ENCODE measurements at places on chromosomes 3 and 15. TPM values are rescaled to one million over a fixed set of nuclear protein-coding genes. Genes with fewer than 3 reads are reported as not detected.
A peak's percentile ranks its signal among the peaks of the same experiment; 100 is the strongest.

GRCh38 chr15:77674327-77674726, 41.6 kb upstream of the LINGO1 start:
- no peak for DNase-seq

DNA sequence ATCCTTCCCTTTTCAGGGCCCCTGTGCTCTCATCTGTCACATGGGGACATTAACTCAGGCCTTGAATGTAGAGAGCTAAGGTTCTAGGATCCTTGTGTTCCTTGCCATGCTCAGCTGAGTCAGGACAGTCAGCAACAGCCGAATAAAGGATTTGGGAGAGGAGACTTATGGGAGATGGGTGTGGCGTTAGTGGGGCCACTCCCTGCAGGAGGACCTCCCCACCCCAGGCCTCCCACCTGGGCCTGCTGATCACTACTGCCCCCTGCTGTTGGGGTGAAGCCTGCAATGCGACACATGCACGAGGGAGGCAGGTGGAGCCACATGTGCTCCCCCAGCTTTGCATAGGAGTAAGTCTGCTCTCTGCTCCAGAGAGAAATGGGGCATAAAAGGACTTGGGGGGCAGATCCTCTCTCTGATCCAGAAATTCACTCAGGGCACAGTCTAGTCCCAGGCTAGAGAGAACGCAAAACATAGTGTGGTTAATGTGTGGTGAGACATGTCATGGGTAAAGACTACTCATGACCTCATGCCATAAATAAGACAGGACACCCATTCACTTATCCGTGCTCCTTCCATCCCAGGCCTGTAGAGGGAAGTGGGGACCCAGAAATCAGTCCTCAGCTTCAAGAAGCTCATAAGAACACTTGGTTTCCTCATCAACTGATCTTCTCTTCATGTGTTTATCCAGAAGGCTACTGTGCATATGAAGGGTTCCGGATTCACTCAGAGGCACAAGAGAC, 19.4 kb downstream of the RBP1 start:
- DNase-seq = no peak

DNA sequence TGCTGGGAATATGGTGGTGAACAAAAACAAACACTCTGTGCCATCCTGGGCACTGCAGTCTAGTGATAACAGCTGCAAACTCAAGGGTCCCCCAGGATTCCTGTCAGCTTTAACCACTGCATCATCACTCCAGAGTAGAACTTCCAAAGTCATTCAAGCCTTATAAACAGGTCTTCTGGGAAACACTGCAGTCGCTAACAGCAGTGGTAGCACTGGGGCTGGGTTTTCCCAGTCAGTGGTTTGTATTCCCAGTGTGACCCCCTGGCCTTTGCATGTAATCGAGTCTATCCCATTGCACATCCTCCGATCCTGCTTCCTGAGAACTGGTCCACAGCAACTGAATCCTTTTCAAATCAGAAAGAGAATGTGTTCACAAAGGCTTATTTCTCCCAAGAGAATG, 623.5 kb downstream of the EDEM1 start:
- DNase-seq = no peak

GRCh38 chr3:143654906-143655305, 193.4 kb downstream of the SLC9A9 start:
- DNase-seq = no peak

DNA sequence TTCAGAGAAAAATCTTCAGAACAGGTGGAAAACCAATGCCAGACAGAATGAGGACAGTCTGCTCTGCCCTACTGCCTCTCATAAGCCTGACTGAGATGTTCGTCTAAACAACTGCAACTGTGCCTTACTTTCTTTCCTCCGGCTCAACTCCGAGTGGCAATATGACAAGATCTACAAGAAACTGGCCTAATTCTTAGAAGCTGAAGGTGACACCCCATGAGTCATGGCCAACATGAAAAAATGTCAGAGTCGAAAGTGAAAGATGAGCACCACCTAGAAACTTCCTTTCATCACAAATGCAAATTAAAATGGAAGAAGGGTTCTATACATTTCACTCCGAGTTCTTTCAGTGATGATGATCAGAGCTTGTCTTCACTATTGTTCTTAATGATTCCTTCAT, 12.9 kb downstream of the PCYT1A start:
- DNase-seq = peak; percentile 46

DNA sequence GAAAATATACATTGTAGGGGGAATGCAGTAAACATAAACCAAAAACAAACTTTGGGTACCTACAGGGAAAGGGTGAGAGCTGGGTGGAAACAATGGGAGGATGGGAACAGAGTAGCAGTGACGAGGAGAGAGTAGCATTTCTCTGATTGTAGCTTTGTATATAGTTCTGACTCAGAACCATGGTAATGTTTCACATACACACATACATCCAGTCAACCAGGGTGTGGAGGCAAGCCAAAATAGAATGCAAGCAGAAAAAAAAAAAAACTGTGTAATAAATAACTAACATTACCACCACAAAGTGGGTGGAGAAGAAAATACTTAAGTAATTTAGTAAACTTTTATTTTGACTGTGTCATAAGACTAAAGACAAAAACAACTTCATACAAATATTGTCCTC, 27.2 kb downstream of the BCL2A1 start:
- DNase-seq = no peak

DNA sequence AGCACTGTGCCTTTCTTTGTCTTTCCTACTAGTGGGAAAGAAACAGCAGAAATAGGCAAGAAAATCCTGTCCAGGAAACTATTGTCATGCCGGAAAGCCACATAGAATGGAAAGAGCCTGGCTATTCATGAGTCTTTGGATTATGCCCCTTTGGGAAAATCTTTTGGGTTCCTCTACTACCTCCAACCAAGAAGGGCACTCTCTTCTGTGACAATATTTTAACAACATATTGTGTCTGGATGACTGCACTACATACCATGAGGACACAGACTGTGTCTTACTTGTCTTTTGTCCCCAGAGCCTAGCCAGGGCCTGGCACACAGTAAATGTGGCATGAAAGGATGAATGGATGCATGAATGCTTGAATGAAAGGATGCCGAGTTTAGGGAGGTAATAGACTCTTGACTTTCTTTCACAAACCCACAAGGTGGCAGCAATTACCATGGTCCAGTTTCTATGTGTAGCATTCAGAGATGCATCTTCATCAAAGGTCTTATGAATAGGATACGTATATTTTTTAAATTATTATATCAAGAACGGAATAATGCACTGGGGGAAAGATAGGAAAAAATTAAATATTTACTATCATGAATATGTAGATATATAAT, 30.3 kb downstream of the ARL14 start:
- DNase-seq = peak; percentile 53

DNA sequence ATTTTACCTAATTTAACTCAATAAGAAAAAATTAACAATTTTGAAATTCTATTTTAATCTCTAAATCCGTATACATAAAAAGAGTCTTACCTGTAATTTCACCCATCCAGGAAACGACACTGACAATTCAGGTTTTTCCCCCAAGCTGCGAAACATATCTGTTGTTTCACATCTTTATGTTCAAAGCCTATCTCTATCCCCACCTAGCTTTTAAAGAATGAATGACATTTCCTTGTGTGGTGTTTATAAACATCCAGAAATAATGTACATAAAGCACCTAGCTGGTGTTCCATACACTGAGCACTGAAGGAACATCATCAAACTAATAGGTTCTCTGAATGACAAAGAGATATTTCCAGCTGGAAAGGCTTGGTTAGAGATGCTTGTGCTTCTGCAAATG, 867.8 kb downstream of the SQOR start:
- no peak for DNase-seq

DNA sequence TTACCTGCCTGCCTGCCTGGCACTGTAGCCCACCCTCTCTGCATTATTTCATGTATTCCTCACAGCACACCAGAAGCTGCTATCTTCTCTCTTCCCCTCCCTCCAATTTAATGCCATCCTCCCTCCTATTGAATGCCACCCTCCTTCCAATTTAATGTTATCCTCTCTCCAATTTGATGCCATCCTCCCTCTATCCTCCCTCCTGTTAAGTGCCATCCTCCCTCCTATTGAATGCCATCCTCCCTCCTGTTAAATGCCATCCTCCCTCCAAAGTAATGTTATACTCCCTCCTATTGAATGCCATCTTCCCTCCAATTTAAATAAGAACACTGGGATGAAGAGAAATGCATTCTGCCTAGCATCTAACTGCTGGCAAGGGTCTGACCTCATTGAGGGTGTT, 11.1 kb downstream of the ATP10A start:
- DNase-seq = no peak

GRCh38 chr3:154829929-154830328, 250.2 kb upstream of the MME start:
- DNase-seq = no peak

DNA sequence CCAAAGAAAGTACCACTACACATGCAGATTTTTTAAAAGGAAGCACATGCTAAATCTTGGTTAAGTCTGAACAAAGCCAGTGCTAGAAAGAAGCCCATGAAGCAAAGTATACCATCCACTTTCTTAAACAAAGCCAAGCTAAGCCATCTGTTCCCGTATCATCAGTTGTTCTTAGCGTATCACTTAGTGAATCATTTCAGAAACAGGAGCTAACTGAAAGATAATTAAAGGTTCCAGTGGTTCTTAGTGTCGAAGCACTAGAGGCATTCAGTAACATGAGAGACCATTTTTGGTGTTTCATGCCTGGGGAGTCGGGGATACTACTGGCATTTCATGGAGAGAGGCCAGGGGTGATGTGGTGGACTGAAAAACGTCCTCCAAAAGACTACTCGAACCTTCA, 12.8 kb downstream of the UBXN7 start:
- DNase-seq = no peak

DNA sequence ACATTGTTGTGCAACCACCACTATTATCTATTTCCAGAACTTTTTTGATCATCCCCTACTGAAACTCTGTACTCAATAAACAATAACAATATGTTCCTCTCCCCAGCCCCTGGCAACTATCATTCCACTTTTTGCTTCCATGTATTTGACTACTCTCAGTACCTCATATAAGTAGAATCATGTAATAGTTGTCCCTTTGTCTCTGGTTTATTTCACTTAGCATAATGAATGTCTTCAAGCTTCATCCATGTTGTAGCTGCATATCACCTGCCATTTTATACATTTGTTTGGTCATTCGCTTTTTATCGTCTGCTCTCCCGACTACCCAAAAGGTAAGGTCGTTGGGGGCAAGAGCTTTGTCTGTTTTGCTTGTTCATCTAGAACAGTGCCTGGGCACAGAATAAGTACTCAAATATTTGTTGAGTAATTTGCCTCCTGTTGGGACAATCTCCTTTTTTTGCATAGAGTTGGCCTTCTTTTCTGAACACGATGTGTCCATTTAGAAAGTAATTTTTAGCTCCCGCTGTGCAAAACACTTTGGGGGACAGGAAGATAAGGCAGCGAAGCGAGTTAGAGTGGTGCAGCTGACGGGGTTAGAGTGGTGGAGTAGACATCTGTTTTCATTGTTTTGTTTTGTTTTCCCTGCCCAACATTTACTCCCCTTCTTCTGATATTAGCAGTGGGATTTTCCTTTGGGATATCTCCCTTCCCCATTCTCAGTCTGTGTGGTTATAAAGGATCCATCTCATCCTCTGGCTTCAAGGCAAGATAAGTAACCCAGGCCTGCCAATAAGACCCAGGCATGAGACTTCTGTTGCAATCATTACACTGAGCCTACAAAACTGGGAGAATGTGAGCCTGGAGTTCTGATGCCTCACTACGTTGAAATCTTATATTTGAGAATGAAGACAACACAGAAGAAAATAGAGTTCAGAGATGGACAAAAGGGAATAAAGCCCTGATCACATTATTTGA, 83.4 kb upstream of the RNU6-1 start:
- no peak for DNase-seq

DNA sequence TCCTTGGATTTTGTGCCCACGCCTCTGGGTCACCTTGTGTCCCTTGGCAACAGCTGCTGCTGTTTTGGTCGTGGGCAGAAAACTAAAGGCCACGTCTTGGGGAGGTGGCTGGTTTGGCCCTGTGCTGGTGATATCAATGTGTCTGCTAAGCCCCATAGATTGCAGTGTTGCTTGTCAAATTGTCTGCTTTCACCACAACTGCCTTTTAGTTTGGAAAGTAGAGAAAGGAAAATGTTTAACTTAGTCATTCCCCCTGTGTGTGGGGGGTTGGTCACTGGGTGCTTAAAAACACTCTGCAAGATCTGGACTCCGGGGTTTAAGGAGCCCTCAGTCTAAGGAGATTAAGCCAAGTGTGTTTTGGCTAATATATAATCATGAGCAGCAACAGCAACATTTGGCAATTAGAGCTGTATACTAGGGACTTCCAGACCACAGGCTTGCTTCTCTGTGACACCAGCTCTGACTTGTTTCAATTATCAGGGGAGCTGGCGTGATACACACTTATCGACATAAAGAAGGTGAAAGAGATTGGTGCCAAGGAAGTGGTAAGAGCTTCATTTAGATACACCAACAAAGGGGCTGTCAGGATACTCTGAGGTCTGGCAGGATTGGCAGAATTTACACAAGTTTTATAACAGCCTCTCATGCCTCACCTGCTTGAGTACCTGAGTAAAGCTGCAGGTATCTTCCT, 3.5 kb downstream of the SMAD3 start:
- no peak for DNase-seq

DNA sequence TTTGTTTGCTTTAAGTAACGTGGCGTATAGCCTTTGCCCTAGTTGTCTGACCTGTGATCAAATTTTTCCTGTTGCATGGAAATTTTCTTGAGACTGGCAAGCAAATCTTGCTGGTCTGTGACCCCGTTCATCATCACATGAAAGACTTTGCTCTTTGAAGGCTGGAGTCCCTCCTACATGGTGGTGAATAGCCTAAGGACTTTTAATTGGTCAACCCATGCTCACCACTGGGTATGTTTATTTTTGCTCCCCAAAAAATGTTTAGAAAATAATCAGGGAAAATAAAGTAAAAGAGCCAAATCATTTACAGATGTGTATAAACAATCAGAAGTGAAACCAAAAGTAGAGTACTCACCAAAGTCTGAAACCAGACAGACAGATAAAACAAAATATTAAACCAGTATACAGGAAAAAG, 1075.3 kb upstream of the ALCAM start:
- no peak for DNase-seq

GRCh38 chr15:59437817-59438624, at the start of gene FAM81A:
FAM81A (plus strand) TSS chr15:59438186; CDS start chr15:59458627, 20,441 bp downstream.
- peak; percentile 17 for DNase-seq

DNA sequence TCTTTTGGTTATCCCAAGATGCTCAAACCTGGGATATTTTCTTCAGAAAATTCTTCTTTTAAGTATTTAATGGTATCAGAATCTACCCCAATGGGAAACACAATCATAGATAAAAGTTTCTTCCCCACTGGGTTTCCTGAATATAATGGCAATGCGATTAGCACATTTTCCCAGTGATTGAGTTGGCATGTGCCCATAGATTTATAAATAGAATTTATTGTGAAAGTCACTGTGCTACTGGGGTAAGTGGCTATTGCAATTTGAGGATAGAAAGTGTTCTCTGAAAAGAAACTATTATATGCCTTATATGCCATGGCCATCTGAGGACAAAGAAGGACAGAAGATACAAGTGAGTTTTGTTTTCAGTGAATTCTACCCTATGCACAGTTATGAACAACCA, 99.0 kb upstream of the RBMS3 start:
- no peak for DNase-seq

The AHSG gene
- not detected for polyA plus RNA-seq

The CATSPER2 gene
- 0.61 TPM for polyA plus RNA-seq

The SLC51A gene
- 0.39 TPM for polyA plus RNA-seq

The GP5 gene
- 6.1 TPM for polyA plus RNA-seq

The GPR62 gene
- polyA plus RNA-seq = 0.08 TPM

The UPK1B gene
- polyA plus RNA-seq = 1.3 TPM

The ITIH1 gene
- polyA plus RNA-seq = not detected

The CPNE9 gene
- not detected for polyA plus RNA-seq

The ARID3B gene
- 5.1 TPM for polyA plus RNA-seq

The LMAN1L gene
- not detected for polyA plus RNA-seq
